ENCODE measurements at places on chromosomes 5 and 9. TPM values are rescaled to one million over a fixed set of nuclear protein-coding genes. Genes with fewer than 3 reads are reported as not detected.

Gene DMRTA1
- total RNA-seq, result 0.52 TPM

Gene TOR4A
- total RNA-seq, result 2.1 TPM

Gene PCA3
- not detected for total RNA-seq

Gene PCDH12
- total RNA-seq, result 12.0 TPM

Gene RXRA
- total RNA-seq, result 11.5 TPM

Gene IFNA13
- 0.52 TPM for total RNA-seq

Gene HIGD2A
- total RNA-seq, result 108 TPM

Gene CCL28
- total RNA-seq, result 0.52 TPM

Gene LEAP2
- total RNA-seq, result 2.1 TPM

Gene PCDHB11
- 4.2 TPM for total RNA-seq

Gene FOXI1
- total RNA-seq, result not detected

Gene ADCY2
- 27.7 TPM for total RNA-seq

Gene CNTFR
- 3.1 TPM for total RNA-seq

Gene QSOX2
- 3.7 TPM for total RNA-seq

Gene SPINK6
- total RNA-seq, result not detected

Gene GRXCR2
- not detected for total RNA-seq

Gene DNAH5
- 1.0 TPM for total RNA-seq

Gene C9orf50
- not detected for total RNA-seq

Gene UGT3A2
- total RNA-seq, result under 0.01 TPM

Gene PLPPR1
- total RNA-seq, result 6.3 TPM

Gene PCDHGC3
- 38.1 TPM for total RNA-seq

Gene FOXD4L3
- not detected for total RNA-seq

Gene KIAA0825
- total RNA-seq, result 5.2 TPM

Gene RNF183
- total RNA-seq, result not detected

Gene CCT5
- 212 TPM for total RNA-seq

Gene ARHGEF28
- 8.4 TPM for total RNA-seq

Gene LCN10
- total RNA-seq, result 2.1 TPM

Gene FRRS1L
- total RNA-seq, result 1.0 TPM

Gene INPP5E
- total RNA-seq, result 4.7 TPM

Gene CREBRF
- total RNA-seq, result 12.0 TPM

Gene LHFPL2
- 54.8 TPM for total RNA-seq

Gene NME5
- total RNA-seq, result not detected

Gene ADAMTS6
- total RNA-seq, result 2.6 TPM

Gene ZBTB43
- 12.0 TPM for total RNA-seq

Gene SPINK1
- not detected for total RNA-seq

Gene SPATA9
- total RNA-seq, result 1.0 TPM

Gene PROB1
- 23.5 TPM for total RNA-seq

Gene SPINK5
- not detected for total RNA-seq

Gene RGS7BP
- total RNA-seq, result 1.6 TPM

Gene IL13
- total RNA-seq, result not detected

Gene PTGDS
- total RNA-seq, result 4.2 TPM

Gene ARHGEF37
- total RNA-seq, result 2.1 TPM

Gene WDR38
- not detected for total RNA-seq

Data from skeletal muscle tissue (tissue), 5 donors.